ENCODE measurements at places on chromosomes 3 and 15.

DNA sequence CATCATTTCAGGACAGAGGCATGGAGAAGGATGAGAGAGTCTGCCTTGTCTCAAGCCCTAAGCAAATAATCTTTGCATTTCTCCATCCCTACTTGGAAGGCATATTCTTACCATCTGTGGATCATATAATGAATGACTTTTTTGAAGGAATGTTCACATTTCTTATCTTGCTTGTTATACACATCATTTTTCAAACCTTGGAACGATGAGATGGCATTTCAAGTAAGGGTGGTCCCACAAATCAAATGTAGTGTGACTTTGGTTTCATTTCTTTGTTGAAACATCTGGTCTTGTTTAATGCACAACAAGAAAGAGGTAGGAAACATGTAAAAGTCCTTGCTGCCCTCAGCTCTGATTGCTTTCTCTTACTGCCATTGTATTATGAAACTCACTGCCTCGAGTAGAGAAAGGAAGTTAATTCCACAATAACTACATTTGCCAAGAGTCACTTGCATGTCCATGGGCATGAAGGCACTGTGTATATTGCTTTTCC is 32.1 kb downstream of the RBMS3 start:
- no peak for DNase-seq

DNA sequence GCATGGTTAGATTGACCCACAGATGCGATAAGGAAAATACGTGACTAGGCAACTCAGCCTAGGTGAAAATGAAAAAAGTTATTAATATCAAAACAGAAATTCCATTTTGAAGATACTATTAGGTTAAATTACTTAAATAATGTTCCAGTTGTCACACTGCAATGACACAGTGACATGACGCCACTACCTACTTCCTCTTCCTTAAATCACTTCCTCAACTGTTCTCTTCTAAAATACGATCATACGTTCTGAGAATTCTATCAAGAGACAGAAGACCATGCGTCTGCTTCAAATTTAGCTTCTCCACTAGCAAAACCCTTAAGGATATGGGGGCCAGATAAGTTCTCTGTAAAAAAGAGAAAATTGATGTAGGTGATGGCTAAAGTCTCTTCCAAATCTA is 18.2 kb downstream of the CMTM6 start:
- DNase-seq = no peak

- no peak for DNase-seq
Observed at GRCh38 chr3:160473221-160473620, 23.6 kb upstream of the TRIM59 start.

GRCh38 chr3:1088503-1088902 is 4.3 kb upstream of the CNTN6 start:
- no peak for DNase-seq

- DNase-seq = no peak
Observed at GRCh38 chr3:52250122-52250521, 4.6 kb downstream of the PPM1M start.

DNA sequence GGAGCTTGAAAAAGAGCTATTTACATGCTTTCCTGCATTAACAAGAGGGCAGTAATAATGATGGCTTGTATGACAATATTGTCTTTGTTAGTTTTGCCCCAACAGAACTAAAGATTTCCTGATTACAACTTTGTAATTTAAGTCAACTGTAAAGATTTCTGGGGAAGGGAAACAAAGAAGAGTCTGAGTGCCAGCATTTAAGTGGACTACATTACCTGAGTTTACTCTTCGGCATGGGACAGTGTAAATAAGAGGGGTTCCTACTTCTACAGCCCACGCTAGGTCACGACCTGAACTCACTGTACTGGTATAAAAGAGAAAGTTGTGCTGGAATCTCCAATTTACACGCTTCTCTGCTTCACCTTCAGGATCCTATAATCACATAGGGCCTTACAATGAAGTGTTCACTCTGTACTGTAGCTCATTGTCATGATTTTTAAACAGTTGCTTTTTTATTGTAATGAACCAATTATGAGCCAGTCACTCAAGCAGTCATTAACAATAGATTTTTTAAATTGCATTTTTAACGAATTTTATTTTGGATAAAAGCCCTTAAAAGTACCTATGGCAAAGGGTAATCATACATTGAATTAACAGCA is 39.6 kb downstream of the DPH6 start:
- DNase-seq = no peak

- no peak for DNase-seq
Observed at GRCh38 chr3:188634285-188634684, 480.3 kb downstream of the LPP start.

GRCh38 chr3:66863205-66864111 is 134.6 kb upstream of the KBTBD8 start:
- no peak for DNase-seq

- DNase-seq = no peak
Observed at GRCh38 chr3:197685546-197685945, 51.2 kb downstream of the RUBCN start.

- DNase-seq = no peak
Observed at GRCh38 chr3:377158-377561, 180.6 kb downstream of the CHL1 start.

DNA sequence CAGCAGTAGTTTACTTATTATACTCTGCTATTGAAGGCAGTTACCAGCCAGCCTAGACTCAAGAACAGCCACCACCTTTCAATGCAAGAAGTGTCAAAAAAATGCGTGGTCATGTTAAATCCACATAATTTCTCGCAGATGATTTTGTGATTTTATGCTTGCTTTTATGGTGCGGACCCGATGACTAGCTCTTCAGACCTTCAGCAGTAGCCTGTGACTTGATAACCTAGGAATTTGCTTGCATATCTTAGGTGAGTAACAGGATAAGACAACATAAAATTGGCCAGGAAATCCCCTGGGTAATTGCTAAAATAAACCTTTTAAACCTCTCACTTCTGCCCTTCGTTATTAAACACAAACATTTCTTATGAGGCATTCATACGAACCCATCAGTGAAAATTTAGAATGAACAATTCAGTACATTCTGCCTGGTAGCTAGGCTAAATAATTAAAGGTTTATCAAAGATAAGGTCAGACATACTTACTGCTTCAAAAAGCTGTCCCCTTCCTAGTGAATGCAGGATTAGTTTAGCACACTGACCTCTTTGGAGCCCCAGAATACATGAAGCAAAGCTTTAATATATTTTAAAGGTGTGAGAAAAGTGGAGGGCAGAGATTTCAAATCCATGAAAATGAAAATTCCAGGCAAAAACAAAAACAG is 798.8 kb downstream of the OTOL1 start:
- DNase-seq = no peak

DNA sequence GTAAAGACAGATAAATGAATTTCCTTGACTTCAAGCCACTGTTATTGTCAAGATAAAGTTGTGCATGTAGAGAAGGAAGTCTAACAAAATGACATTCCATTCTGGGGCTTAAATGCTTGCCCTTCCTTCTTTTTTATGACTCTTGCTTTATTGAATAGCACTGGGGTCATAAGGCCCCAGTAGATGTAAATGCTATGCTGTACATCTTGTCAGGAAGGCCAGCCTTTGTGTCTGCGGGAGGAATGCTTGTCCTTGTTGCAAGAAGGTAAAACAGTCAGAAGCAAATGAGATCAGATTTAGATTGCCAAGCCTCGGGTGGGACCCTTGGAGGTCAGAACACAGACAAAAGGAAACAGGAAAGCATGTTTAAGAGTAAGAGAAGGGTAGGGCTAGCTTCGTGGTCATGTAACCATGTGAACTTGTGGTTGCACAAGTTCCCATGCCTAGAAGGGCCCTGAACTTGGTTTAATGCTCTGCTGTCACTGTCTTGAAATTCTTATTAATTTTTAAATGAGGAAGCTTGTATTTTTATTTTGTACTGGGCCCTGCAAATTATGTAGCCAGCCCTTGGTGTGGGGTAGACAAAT is 81.5 kb downstream of the PPM1L start:
- DNase-seq = no peak

DNA sequence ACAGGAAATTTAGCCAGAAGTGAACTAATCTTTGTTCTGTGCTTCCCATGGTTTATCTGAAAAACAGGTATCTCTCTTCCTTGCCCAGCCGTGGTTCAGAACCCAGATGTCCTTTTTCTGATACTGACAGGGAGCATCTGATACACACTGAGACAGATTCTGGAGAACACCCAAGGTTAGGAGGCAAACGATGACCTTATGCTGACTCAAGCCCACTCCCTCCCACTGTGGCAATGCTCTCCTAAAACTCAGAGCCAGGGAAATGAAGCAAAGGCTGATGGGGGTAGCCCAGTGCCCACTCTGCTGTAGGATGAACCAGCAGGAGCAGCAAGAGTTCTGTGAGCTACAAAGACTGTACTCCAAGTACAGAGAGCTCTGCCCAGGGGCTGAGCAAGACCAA is 225.1 kb downstream of the NTRK3 start:
- DNase-seq = no peak

DNA sequence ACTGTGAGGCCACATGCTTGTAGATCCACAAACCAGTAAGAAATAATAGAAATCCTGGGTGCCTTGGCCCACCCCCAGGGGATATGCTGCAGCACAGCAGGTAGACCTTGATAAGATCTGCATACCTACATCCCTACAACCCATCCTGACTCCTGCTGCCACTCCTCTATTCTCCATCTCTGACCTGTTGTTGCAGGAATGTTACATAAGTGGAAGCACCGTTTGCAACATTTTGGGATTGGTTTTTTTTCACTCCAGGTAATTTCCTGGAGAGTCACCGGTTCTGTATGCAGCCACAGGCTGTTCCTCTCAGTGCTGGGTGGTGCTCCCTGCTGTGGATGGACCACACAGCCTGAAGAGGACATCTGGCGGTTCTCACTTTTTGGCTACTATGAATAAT is 16.1 kb upstream of the CSPG5 start:
- no peak for DNase-seq

GRCh38 chr3:152048831-152049230 is 175.4 kb downstream of the SUCNR1 start:
- DNase-seq = no peak

GRCh38 chr3:64266065-64266931 is 41.0 kb upstream of the PRICKLE2 start:
- DNase-seq = peak; percentile 61

GRCh38 chr3:156488767-156489166 is 66.2 kb downstream of the SSR3 start:
- no peak for DNase-seq

DNA sequence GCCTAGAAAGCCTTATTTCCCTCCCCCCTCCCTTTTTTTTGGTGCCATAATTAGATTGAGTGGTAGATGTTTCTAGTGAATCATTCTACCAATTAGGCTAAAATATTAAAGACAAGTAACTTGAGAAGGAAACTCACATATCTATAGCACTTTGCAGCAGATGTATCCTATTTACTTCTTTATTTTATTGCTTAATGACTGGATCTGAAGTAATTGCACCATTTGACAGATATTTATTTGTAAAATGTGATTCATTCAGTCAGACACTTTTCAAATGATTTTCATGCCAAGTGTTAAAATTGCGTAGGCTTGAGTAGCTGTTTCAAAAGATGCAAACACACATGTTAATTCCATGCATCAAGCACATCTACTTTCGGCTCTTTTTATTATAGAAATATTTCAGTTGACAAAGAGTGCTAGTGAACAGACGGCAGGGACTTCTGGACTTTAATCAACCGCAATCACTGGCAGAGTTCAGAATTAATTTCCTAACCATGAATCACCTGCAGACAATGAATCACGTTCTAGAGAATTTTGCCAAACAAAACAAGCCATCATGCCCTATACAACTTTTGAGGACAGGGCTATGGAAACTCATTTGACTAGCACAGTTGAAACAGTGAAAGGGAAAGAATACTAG is 636.8 kb downstream of the MECOM start:
- DNase-seq = no peak

- no peak for DNase-seq
Observed at GRCh38 chr3:112056451-112056929, 22.0 kb downstream of the TMPRSS7 start.

DNA sequence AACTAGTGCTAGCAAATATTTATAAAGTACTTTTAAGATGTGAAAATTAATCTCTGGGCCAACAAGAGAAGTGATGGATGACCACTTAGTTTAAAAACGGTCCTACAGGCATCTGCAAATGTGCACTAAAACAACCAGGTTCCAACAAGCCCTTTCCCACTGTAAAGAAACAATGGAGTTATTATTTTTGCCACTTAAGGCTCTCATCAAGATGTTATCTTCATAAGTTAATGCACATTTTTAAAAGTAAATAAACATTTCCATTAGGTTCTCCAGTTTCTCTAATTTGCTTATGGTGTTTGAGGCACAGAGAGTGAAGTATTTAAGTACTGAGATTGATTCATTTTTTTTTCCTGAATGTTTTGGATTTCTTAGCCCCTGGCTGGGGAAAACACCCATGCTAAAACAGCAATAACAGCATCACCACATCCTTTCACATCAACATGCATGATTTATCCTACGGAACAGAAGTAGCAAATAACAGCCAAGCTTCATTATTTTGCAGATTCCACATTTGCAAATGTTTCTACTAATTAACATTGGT is 20.8 kb downstream of the ABI3BP start:
- DNase-seq = no peak

All from uterus (tissue), 4 donors.